Stimulated activated CD4-positive, alpha-beta T cell treated with anti-CD3 and anti-CD28 coated beads, Interleukin-2, amount 100 ng/mL, for 24 hours (primary cell): ENCODE measurements at places on chromosomes 7 and 10.

DNA sequence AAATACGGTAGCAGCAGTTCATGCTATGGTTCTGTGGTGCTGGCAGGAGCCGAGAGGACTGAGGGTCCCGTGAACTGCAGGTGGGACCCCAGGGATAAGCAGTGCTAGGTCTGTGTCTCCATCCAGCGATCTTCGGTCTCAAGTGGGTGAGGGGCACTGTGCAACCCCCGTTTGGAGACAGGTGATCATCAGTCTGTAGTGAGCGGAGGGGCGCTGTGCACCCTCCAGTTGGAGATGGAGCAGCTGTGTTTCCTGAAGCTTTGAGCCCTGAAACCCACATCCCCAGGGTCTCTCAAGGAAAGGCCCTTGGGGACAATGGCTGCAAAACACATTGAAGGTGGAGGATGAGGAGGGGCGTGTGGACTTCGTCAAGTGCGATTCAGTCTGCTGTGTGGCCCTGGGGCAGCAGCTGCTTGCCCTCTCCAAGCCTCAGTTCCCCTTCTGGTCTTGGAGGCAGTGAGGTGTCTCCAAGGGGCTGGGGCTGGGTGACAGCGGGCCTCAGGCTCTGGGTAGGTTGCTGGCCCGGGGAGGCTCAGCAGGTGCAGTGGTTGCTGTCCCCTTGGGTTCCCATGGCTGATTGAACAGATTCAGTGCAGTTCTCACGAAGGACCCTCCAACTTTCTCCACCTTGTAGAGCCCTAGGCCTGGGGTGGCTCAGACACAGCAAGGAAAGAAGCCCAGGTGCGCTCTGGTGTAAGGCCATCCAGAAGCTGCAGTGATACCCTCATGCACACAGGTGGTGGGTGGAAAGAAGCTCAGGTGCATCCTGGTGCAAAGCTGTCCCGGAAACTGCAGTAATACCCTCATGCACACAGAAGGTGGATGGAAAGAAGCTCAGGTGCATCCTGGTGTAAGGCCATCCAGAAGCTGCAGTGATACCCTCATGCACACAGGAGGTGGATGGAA lies 160.6 kb downstream of the ADARB2 start:
- DNase-seq = no peak

GRCh38 chr10:67612577-67613537 lies 83.1 kb downstream of the CTNNA3 start:
- DNase-seq = peak; percentile 43

DNA sequence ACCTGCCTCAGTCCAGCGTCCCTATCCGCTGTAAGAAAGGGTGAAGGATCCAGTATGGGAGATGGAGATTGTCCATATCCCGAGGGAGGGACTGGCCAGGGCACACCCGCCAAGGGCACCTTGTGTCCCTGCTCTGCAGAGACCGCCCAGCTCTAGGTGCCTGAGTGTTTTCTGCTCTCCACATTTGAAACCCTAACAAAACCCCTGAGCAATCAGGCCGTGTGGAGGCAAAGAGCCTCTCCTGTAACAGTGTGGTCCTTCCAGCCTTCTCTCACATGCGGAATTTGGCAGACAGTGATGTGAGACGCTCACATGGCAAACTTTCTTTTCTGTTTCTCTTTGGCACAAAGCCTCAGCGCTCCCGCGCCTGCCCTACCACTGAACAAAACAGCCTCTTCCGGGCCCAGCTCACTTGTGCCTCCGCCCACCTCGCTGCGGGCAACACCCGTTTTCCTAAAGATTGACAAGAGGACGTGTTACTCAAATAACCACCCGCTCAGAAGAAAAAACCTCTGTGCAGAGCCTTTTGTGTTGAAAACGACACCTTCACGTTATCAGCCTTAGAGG lies 514.8 kb downstream of the DNAJB6 start:
- peak; percentile 77 for DNase-seq

- no peak for DNase-seq
Measured at GRCh38 chr7:107697321-107698049, 36.9 kb downstream of the SLC26A4 start.

DNA sequence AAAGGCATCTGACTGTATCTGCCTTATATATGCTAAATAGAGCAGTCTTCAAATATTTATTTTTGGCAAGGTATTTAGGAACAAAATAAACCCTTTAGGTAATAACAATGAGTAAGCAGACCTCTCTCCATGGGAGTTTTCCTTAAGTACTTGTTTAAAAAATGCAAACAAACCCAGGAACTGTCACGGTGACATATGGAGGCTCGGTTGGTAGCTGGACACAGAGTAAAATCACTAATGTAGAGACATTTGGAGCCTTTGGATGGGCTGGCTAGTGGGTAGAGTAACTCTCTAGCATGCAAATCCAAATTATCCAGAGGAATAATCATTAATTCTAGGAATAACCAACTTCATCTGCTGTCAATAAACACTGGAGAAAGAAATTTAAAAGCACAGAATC lies 71.6 kb upstream of the LAMB4 start:
- no peak for DNase-seq

GRCh38 chr7:140304191-140304799 lies 94.0 kb downstream of the SLC37A3 start:
- DNase-seq = peak; percentile 9

GRCh38 chr10:116241642-116242410 lies 31.2 kb downstream of the GFRA1 start:
- DNase-seq = no peak

GRCh38 chr7:1412322-1413261 lies 46.7 kb downstream of the MICALL2 start:
- peak; percentile 95 for DNase-seq

DNA sequence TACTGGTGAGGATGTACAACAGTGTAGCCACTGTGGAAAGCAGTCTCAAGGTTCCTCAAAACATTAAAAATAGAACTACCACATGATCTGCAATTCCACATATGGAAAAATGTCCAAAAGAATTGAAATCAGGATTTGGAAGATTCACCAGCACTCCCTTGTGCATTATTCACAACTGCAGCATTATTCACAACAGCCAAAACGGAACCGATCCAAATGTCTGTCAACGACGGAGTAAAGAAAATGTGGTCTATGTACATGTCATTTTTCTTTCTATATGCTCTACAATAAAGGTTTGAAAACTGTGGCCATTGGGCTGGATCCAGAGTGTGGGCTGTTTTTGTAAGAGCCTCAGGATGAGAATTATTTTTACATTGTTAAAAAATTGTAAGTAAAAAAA lies 1206.1 kb upstream of the CELF2 start:
- no peak for DNase-seq

- no peak for DNase-seq
Measured at GRCh38 chr10:76399226-76399625, 967.8 kb downstream of the LRMDA start.

DNA sequence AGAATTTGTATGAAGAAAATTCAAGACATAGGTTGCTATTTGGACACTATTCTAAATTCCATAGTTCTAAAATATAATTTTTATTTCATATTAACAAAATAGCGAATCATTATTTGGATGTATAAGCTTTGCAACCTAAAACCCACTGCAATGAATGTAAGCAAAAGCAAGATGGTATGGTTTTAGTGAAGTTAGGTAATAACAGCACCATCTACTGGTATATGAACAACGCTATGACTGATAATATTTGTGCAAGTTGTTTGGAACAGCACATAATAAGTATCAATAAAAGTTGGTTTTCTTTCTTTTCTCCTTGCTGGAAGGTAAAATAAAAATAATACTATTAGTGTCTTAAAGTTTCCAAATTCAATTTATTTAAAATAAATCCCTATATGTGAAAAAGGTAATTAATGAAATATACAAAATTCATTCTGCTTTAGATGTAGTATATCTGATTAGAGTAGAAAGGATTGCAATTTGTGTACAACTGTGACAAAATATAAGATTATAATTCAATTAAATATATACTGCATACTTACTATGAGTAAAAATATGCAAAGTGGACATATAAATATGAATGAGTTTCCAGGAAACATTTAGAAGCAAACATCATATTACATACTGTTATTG lies 79.0 kb upstream of the LSM8 start:
- DNase-seq = no peak

- no peak for DNase-seq
Measured at GRCh38 chr10:129398711-129399141, 68.3 kb upstream of the MGMT start.

GRCh38 chr10:72645263-72645858 lies 19.5 kb upstream of the MICU1 start:
- no peak for DNase-seq

GRCh38 chr7:11776039-11776438 lies 56.0 kb downstream of the THSD7A start:
- DNase-seq = no peak

GRCh38 chr7:140989068-140989467 lies 25.7 kb downstream of the MRPS33 start:
- DNase-seq = no peak

GRCh38 chr7:128919881-128920799 lies 9.6 kb upstream of the KCP start:
- DNase-seq = no peak

- DNase-seq = no peak
Measured at GRCh38 chr7:146022776-146023175, 93.8 kb upstream of the CNTNAP2 start.
